Naive B cell (primary cell): ENCODE measurements at places on chromosomes 12 and 14. TPM values are rescaled to one million over a fixed set of nuclear protein-coding genes. Genes with fewer than 3 reads are reported as not detected.

DNA sequence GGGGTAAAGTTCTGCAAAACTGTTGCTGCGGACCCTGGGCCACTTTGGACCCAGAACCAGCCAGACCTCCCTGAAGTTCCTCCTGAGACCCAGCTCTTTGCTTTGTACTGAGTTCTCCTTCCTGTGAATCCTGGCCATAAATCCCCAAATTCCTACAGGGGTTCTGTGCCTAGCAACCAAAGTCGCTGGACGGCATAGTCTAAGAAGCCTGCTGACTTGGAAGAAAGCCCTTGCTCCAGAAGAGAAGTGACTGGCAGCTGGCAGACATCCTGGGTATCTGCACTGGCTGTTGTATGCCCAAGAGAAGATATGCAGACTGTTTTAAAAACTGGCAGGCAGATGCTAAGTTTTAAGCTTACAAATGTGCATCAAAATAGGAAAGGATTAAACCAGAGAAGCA lies 99.9 kb upstream of the SLC24A4 start:
- no peak for DNase-seq

GRCh38 chr12:124554429-124555029 lies 12.9 kb downstream of the NCOR2 start:
- DNase-seq: no peak

GRCh38 chr12:116302166-116303058 lies 24.9 kb upstream of the MED13L start:
- DNase-seq: no peak

GRCh38 chr14:76923431-76924370 lies 97.5 kb downstream of the LRRC74A start:
- DNase-seq: no peak

- no peak for DNase-seq
These were observed 193.2 kb downstream of the DAD1 start for GRCh38 chr14:22395803-22396202.

DNA sequence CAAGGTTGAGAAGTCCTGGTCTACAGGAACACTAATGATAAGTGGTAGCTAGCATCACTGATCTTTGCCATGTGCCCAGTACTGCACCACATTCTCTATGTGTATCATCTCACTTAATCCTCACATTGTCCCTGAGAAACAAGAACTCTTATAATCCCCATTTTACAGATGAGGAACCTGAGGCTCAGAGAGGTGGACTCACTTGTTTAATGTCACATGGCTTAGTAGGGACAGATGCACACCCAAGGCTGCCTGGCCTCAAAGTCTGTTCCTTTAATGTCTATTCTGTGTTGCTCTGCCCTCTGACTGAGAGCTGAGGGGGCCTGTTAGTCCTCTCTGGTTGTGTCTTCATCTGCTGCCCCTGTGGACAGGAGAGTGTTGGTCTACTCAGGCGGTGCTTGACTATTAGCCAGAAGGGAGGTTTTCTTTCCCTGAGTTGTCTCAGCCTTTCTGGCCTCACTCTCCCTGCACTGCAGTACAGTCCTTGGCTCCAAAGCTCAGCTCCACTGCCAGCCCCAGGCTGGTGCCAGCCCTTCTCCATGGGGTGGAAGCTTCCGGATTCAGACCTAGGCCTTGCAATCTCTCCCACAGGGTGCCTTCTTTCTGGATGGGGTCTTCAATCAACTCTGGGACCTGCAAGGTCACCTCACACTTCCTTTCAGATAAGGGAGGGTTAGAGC lies 4.9 kb upstream of the DYNLL1 start:
- no peak for DNase-seq

- no peak for DNase-seq
These were observed 27.0 kb downstream of the PAPLN start for GRCh38 chr14:73264080-73264884.

DNA sequence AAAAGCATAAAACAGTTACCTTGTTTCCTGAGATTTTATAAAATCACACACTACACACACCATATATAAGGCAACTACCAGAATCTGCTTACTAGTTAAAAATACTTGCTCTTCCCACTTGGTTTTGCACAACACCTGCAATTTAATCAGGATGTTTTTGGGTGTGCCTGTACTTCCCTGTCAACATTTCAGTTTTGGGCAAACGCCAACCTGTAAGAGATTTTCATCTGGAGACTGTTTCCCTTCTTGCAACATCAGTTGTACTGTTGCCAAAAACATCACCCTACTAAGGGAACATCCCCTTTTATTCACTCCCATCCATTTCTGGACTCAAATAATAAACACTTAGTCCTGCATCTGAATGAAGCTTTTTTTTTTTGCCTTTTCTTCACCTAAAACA lies 172.3 kb downstream of the DUSP6 start:
- DNase-seq: no peak

DNA sequence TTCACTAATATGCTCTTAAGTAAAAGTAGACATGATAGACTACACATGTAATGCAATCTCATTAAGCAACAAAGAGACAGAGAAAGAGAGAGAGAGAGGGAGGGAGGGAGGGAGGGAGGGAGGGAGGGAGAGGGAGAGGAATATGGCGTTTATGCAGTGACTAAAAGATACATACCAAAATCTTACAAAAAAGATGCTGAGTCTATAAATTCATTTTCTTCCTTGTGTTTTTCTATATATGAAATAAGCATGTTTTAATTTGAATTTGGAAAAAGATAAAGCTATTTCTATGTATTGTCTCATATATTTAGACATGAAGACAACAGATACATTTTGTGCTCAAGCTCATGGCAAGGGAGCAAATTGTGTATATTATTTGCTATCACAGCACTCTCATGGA lies 44.1 kb downstream of the LRFN5 start:
- DNase-seq: no peak

- DNase-seq: no peak
These were observed 8.6 kb upstream of the SLC41A2 start for GRCh38 chr12:104966677-104967076.

SLC24A4 gene
- polyA plus RNA-seq: 0.08 TPM

SLC6A12 gene
- polyA plus RNA-seq: not detected

TROAP gene
- not detected for polyA plus RNA-seq

HOXC9 gene
- polyA plus RNA-seq: not detected

OTX2 gene
- polyA plus RNA-seq: not detected
